Cerebellar nuclear complex (tissue), 1 donor: ENCODE measurements at places on chromosomes 1 and 21.
A peak's percentile ranks its signal among the peaks of the same experiment; 100 is the strongest.

DNA sequence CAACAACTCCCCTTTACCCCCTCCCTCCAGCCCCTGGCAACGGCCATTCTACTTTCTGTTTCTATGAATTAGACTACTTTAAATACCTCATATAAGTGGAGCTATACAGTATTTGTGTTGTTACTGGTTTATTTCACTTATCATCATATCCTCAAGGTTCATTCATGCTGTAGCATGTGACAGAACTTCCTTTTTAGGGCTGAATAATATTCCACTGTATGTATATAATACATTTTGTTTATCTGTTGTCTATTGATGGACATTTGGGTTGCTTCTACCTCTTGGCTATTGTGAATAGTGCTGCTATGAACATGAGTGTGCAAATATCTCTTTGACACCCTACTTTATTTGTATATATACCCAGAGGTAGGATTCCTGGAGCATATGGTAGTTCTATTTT lies 2.2 kb downstream of the NHLH1 start:
- no peak for DNase-seq

GRCh38 chr1:74586253-74586897 lies 74.0 kb upstream of the LRRC53 start:
- no peak for DNase-seq

- DNase-seq = no peak
Observed at GRCh38 chr1:221612047-221612777, 129.7 kb downstream of the DUSP10 start.

GRCh38 chr1:43880604-43881003 lies 53.0 kb upstream of the ARTN start:
- DNase-seq = no peak

- DNase-seq = peak; percentile 100
Observed at GRCh38 chr1:156767101-156767878, at the start of gene PRCC. TSS of gene PRCC (plus strand) at chr1:156767535. CDS start at chr1:156767772, 237 bp downstream.

DNA sequence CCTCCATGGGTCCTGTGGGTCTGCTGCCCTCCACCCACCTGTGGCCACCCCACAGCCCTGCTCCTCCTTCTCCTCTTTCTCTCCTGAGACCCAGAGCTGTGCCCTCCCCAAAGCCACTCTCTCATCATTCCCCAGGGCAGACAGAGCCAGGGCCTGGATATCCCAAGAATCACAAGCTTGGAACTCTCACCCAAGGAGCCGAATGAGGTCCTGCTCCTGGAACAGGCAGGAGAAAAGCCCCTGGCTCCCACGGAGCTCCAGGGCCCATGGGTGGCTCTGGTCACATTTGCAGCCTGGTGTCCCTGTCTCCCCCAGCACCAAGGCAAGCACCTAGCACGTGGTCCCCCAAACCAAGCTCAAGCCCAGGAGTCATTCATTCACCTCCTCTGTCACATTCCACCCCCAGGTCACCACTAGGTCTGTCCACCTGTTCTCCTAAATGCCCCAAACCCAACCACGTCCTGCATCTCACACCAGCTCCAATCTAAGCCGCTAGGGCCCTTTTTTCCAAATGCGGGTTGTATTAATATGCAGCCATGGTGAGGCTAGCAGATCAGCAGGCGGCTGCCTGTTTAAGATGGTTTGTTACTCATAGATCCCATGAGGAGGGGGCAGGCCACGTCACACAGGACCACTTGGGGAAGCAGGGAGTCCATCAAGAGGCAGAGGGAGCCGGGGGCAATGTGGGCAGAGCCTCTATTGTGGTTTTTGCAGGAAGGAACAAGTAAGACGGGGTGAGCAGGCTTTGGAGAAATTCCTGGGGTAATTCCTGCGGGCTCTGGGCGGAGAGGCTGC lies 215.5 kb upstream of the VAMP3 start:
- no peak for DNase-seq

GRCh38 chr1:41907446-41907845 lies 11.3 kb downstream of the HIVEP3 start:
- DNase-seq = peak; percentile 9

DNA sequence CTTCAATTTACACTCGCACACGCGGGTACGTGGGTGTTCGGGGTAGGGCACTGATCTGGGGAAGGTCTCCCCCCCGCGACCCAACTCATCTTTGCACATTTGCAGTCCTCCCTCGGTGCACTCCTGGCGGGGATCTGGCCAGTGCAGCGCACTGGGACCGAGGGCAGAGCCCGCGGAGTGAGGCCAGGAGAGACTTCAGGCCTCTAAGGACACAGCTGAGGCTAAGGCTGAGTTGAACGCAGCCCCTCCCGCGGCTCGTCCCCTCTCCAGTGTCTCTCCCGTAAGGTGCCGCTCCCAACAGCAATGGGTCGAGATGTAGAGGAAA lies 936 bp upstream of the NCAM2 start:
- DNase-seq = no peak

DNA sequence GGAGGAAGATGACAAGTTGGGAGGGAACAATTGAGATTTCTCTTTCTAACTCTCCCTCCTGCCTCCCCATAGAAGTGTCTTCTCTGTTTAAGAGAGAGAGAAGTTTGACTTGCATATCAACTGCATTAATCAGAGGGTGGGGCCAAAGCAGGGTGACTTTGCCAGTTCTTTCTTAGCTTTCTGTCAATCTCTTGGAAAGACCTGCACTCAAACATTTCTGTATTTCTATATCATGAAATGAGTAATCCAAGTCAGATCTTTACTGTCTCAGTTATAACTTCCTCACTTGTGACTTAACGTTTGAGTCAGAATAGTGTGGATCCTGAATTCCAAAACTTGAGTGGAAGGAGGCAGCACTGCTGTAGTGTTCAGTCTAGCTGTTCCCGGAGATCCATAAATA lies 180.8 kb upstream of the KCNK2 start:
- DNase-seq = no peak

GRCh38 chr1:158830074-158830677 lies 975 bp upstream of the MNDA start:
- DNase-seq = no peak

DNA sequence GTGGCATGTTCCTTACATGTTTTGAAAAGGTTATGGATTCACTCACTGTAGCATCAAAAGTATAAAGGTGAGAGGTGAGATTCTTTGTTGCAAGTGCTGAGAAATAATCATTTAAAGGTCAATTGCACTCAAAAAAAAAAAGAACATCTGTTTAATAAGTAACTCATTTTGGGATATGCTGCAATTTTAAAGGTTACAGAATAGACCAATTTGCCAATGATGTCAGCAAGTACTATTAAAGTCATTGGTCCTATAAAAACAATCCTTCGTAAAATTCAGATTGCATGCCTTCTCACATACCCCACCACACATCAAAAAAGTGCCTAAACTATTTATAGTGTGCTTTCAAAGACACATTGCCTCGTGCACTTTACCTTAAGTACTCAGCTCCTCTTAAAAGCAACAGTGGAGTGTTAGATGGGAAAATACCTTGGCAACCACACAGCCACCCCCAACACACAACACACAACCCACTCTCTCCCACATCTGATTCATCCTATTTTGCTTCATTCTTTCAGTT lies 218.2 kb upstream of the ADGRL2 start:
- no peak for DNase-seq

GRCh38 chr1:116910379-116911187 lies 867 bp downstream of the PTGFRN start:
- no peak for DNase-seq

GRCh38 chr1:9766759-9767442 lies 56.9 kb downstream of the CLSTN1 start:
- no peak for DNase-seq

- no peak for DNase-seq
Observed at GRCh38 chr1:178933105-178933561, 62.3 kb upstream of the ANGPTL1 start.

GRCh38 chr21:36507397-36508018 lies 27.6 kb upstream of the CLDN14 start:
- DNase-seq = no peak

GRCh38 chr1:24043345-24044032 lies 63.4 kb upstream of the SRSF10 start:
- DNase-seq = no peak

DNA sequence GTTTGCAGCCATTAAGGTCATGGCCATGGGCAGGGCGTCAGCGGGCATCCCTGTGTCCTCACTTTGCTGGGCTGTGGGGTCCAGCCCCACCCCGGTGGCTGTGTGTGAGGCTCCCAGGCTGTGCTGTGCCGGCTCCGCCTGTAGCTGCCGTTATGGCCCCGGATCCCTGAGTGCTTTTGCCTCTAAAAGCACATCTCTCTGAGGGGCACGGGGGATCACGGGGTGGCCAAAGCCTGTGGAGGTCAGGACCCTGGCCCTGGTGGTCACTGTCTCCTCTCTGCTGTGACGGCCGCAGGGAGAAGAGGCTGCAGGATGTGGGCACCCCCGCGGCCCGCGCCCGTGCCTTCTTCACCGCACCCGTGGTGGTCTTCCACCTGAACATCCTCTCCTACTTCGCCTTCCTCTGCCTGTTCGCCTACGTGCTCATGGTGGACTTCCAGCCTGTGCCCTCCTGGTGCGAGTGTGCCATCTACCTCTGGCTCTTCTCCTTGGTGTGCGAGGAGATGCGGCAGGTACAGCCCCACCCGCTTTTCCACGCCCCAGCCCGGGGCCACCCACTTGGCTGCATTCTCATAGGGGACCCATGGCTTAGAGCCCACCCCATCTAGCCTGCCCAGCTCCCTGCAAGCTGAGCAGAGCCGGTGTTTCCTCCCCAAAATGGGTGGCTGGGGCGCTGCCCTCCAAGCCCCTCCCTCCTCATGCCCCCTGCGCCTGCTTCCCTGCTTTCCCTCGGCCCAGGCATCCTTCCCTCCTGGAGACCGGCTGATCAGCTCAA lies 48.2 kb downstream of the TRPM2 start:
- DNase-seq = no peak

- DNase-seq = no peak
Observed at GRCh38 chr1:16372535-16373285, 5.7 kb downstream of the SZRD1 start.

GRCh38 chr1:228920831-228921230 lies 185.6 kb downstream of the RHOU start:
- DNase-seq = no peak

- DNase-seq = no peak
Observed at GRCh38 chr1:115220340-115221270, 117.4 kb downstream of the NGF start.

DNA sequence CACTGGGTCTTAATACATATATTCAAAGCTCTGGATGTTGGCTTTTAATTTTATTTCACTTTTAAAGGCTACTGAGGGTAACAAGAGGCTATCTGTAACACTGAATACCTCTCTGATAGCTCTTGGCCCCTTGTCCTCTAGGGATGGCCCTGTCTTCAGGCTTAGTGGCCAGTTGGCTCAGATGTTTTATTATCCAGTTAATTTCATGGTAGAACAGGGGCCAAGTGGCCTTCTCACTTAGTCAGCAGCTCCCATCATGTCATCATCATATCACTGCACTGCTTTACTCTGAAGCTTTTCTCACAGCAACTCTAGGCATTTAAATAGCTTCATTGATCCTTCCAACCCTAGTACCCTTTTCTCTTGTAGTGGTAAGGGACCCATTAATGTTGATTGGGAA lies 40.2 kb upstream of the MACF1 start:
- DNase-seq = no peak

GRCh38 chr1:174204697-174205308 lies 45.5 kb downstream of the RABGAP1L start:
- DNase-seq = no peak

- no peak for DNase-seq
Observed at GRCh38 chr1:93579891-93580290, 101.7 kb downstream of the BCAR3 start.

DNA sequence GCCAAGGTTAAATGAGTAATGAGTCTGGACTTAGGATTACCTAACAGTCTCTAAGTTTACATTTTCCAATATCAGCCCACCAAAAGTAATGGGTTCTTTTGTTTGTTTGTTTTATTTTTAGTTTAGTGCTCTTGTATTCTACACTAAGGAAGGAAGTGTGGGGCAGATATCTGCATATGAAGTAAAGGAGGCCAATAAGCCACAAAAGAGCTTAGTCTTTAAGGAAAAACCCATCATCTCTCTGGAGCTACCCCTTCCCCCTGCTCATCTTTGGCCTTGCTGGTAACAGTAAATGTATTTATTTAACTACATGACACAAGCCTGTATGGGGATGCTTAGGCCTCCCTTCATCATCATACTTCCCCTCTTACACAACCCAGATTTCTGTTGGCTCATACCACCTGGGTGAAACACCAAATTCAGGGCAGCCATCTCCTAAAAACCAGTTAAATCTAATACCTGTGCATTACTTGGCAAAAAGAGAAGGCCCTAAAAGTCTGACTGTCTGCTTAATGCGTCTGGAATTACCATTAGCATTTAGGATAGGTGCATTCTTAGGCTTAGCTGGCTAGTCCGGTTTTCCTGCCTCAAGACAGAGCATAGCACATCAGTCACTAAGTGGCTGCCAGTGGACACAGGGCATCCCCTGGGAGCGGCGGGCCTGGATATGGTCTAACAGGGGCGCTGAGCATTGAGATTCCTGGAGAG lies 96.8 kb upstream of the ADGRL2 start:
- DNase-seq = no peak

GRCh38 chr1:170221031-170221430 lies 75.3 kb downstream of the NTMT2 start:
- no peak for DNase-seq

GRCh38 chr1:220462752-220463151 lies 65.2 kb upstream of the MARK1 start:
- no peak for DNase-seq

DNA sequence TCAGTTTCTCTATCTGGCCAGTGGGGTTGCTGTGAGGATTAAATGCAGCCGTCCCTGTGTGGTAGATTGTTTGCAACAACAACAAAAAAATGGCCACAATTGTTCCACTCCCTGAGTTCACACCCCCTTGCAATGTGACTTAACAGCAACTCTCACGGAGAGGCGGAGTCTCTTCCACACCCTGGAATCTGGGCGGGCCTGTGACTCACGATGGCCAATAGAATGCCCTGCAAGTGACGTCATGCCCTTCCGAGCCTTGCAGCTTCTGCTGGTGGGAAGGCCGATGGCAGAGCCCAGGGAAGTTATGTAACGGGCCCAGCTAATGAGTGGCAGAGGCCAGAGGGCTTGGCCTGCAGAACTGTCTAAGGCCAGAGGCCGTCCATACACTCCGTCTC lies 87.9 kb downstream of the RIPK4 start:
- DNase-seq = no peak

DNA sequence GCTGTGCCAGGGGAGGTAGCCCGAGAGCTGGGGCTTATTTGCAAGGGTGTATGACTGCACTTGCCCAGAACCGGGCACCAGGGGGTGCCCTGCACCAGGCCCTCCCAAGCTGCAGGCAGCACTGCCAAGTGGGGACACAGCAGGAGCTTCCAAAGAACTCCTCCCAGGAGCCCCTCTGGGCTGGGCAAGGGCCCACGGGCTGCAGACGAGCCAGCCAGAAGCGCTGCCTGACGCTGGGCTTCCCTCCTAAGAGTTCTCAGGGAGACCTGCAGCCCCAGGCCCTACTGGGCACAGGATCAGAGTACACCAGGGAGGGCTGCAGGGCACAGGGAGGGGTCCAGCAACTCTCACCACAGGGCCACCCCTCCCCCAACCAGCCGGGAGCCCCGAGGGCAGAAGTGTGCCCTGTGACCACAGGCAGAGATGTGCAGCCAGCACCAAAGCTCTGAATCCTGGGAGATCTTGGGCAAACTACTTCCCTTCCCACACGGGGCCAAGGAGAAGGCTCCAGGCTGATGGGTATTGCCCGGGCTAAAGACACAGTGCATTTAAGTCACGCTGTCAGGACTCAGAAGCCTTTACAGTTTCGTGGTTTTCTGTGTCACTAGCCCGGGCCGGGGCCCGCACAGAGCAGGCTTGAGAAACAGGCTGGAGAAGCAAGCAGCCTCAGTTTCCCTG lies 63.4 kb downstream of the KCNAB2 start:
- DNase-seq = no peak

GRCh38 chr1:42381280-42381673 lies 685 bp downstream of the RIMKLA start:
- DNase-seq = no peak
